Activated CD4-positive, alpha-beta T cell treated with anti-CD3 and anti-CD28 coated beads for 4 hours (primary cell): ENCODE measurements at places on chromosomes 7 and 10.
A peak's percentile ranks its signal among the peaks of the same experiment; 100 is the strongest.

DNA sequence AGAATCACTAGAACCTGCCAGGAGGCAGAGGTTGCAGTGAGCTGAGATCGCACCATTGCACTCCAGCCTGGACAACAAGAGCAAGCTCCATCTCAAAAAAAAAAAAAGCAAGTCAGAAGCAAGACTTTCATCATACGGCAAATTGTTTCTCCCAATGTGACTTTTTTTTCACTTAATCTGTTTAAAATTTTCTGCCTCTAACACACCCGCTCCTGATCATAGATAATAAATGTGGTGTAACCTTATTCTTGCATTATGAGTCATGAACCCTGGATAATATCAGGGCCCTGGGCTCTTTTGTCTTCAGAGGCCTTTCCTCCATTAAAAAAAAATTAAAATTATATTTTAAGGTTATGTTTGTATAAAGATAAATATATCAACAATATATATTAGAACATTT, 111.4 kb upstream of the JCAD start:
- no peak for DNase-seq

GRCh38 chr7:112056409-112056808, 149.8 kb downstream of the DOCK4 start:
- no peak for DNase-seq

DNA sequence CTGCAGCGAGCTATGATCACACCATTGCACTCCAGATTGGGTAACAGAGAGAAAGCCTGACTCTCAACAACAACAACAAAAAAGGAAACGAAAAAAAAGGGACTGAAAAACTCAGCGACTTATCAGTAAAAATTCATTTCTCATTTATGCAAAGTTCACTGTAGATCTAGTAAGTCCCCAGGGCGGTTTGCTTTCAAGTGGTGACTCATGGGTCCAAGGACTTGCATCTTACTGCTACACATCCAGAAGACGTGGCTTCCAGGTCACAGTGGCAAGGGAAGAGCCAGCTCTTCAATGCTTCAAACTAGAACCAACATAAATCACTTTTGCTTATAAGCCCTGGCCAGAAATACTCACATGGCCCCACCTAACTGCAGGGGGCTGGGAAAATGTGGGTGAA, 178.3 kb upstream of the AUTS2 start:
- DNase-seq: no peak

DNA sequence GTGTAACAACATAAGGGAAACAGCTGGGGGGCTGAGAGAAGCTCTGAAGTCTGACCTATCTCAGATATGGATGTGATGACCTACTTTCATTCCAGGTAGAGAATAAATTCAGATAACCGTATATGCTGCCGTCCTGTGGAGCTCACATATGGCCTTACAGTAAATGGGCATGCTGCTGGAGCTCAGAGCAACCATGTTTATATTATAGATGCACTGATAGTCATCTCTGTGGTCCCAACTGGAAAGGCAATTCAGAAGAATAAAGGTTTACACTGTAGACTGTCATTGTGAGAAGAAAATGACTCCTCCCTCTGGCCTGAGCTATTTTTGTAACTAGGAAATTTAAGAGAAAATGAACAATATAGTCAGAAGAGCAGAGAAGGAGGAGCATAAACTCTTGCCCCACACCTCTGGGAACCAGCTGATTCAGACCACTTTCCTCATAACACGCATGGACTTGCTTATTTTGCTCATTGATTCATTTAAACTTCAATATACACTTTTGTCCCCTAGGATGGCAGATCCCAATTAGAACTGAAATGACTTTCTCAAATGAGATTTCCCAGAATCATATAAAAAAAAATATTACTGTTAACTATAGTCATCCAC, 69.9 kb upstream of the NXPH1 start:
- no peak for DNase-seq

- no peak for DNase-seq
These were observed 2.6 kb upstream of the OPN4 start for GRCh38 chr10:86651631-86652331.

- no peak for DNase-seq
These were observed 209.4 kb upstream of the PRSS1 start for GRCh38 chr7:142539901-142540300.

DNA sequence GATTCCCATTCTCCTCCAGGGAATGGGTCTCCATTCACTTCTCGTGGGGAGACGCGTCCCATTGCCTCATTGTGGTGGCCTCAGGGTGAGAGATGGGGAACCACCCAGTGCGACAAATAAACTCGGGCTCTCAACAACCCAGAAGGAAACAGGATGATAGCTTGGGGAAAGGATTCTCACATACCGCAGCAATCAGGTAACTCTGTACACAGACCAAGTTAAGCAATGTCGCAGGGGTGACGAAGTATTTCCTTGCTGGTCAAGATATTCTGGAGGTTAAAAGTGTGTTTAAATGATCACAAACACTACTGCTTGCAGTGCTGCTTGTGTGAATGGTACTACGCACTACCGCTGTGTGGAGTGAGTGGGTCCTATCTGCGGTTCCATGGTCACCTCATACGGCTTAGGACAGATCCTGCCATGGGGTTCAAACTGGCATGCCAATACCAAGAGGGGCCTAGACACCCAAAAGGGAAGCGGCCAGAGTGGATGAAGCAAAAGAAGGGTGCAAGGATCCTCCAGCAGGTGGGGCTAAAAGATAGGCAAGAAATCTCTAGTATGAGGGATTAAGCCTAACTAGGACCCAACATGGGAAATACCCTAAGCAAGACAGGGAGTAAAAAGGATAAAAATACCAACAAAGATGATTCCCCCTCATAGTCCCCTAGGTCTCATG, 143.8 kb upstream of the TMEM106B start:
- peak; percentile 68 for DNase-seq

DNA sequence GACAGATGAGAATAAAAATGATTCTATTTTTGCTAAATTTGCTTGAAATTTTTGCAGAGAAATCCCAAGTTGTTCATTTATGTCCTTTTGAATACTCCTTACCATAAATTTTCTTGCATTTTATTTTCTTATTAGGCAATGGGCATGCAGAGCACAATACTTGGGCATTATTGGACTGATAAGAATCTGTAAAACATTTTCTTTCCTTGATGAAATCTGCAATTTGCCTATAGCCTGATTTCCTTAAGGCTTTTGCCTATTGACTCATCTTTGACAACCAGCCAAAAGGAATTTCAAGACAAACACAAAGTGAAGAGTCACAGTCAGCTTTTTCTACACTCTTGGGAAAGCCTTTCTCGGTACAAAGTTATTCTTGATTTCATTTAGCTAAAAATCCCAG, 30.5 kb upstream of the GNAT3 start:
- DNase-seq: no peak
